T-cell (primary cell): ENCODE measurements at places on chromosomes 4 and X. TPM values are rescaled to one million over a fixed set of nuclear protein-coding genes. Genes with fewer than 3 reads are reported as not detected.
A peak's percentile ranks its signal among the peaks of the same experiment; 100 is the strongest.

DNA sequence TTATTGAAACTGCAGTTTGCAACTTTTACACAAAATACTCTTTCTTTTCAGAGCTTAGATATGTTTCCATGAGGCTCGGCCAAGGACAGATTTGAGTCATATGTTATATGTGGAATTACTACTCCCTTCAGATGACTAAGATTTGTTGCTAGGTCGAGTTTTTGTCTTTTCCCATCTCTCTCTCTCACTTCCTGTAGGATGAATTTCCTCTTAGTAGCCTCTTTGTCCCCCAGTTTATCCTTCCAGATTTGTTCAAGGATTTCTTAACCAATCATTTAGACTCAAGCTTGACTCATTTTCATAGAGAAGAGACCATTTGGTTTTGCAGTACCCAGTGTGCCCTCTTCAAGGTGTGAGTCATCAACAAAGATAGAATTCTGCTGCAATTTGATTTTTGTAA, 209.2 kb downstream of the GLUD2 start:
- no peak for DNase-seq

DNA sequence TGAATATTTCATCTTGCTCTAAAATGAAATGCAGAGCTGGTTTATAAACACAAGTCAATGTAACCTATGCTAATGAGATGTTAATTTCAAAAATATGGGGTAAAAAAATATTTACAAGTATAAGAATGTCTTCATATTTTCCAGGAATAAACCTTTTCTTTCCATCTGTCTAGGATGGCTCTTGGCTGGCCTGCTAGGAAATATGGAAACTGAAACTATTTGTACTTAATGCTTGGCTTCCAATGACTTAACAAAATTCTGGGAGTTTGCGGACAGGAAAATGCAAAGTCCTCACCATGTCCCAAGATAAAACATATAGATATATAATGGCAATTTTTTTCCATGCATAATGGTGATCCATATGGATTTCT, 168.1 kb downstream of the SCFD2 start:
- no peak for DNase-seq

- DNase-seq: no peak
These were observed 58.1 kb upstream of the MAP9 start for GRCh38 chr4:155434904-155435303.

DNA sequence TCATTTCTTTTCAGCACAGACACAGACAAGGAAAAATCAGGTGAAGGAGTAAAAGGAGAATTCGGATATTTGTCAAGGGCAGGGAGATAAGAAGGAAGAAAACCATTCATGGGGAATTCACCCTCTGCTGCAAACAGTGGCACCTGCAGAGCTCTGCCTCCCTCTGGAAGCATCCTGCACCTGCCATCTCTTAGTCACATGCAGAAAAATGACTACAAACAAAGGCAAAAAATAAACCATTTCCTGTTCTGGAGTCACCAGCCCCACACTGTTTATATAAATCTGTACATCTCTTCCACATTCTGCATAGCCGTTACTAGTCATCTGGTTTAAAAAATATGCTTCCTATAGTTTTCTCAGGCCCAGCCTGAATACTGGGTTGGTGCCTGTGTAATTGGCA, 205.3 kb downstream of the ARAP2 start:
- no peak for DNase-seq

- DNase-seq: no peak
These were observed 92.1 kb downstream of the AFF1 start for GRCh38 chr4:87026800-87027495.

DNA sequence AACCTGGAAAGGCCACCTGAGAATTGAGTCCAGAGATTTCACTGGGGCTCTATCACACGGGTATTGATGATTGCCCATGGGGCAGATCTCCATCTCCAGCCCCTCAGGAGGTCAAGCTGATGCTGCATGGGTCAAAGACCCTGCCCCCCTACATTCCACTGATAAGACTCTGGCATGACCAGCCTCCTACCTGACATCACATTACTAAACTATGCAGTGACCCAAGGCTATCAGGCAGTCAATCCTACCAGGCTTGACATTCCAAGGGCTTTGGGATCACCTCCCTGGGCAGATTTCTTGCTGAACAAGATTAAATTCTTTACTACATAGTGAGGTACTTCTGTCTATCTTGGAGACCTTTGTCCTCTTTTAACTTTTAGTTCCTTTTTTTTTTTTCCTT, 192.7 kb upstream of the STS start:
- no peak for DNase-seq

GRCh38 chr4:137626942-137627738, 94.8 kb upstream of the PCDH18 start:
- DNase-seq: no peak

GRCh38 chr4:134365852-134366251, 164.3 kb upstream of the PABPC4L start:
- no peak for DNase-seq

- no peak for DNase-seq
These were observed 1.8 kb downstream of the CPZ start for GRCh38 chr4:8594097-8595038.

DNA sequence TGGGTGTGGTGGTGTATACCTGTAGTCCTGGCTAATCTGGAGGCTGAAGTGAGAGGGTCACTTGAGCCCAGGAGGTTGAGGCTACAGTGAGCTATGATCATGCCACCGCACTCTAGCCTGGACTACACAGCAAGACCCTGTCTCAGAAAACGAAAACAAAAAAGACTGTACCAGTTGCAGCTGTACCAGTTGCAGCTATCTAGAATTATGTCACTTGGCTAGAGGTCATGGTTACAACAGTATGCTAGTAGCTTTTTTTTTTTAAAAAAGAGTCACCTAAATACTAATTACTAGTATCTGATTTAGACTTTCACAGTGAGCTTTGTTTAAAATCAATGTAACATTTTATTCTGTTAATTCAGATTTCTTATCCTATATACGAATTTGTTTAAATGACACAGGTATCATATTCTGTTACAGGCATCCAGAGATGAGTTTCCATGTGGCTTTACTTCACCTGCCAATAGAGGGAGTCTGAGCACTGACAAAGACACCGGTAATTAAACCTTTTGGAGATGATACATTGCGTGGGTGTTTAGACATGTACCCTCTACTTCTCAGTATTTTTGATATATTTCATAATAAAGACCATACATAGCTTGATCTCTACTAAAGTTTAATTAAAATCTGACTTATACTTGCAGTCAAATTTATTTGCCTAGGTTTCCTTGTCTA, 100.2 kb upstream of the IL13RA1 start:
- DNase-seq: no peak

DNA sequence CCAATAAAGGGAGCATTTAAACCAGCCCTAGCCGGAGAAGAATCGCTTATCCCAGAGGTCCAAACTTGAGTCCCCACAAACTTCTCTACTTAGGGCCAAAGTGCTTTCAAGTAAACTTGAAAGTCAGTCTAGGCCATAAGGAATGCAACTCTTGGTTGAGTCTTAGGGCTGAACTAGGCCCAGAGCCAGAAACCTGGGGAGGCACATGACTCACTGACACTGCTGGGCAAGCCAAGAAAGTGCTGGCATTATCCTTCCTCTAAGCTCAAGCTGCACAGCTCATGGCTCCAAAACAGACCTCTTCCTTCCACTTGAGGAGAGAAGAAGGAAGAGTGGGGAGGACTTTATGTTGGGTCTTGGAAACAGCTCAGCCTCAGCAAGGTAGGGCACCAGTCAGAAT, 1257.3 kb upstream of the DIAPH2 start:
- no peak for DNase-seq

- DNase-seq: no peak
These were observed 44.1 kb downstream of the PPM1K start for GRCh38 chr4:88240297-88240714.

GRCh38 chr4:24560868-24561368, 23.4 kb downstream of the DHX15 start:
- no peak for DNase-seq

- DNase-seq: no peak
These were observed 2.2 kb downstream of the WFS1 start for GRCh38 chr4:6271701-6272465.

GRCh38 chr4:121822796-121823504, 733 bp downstream of the CCNA2 start:
- peak; percentile 1 for DNase-seq

DNA sequence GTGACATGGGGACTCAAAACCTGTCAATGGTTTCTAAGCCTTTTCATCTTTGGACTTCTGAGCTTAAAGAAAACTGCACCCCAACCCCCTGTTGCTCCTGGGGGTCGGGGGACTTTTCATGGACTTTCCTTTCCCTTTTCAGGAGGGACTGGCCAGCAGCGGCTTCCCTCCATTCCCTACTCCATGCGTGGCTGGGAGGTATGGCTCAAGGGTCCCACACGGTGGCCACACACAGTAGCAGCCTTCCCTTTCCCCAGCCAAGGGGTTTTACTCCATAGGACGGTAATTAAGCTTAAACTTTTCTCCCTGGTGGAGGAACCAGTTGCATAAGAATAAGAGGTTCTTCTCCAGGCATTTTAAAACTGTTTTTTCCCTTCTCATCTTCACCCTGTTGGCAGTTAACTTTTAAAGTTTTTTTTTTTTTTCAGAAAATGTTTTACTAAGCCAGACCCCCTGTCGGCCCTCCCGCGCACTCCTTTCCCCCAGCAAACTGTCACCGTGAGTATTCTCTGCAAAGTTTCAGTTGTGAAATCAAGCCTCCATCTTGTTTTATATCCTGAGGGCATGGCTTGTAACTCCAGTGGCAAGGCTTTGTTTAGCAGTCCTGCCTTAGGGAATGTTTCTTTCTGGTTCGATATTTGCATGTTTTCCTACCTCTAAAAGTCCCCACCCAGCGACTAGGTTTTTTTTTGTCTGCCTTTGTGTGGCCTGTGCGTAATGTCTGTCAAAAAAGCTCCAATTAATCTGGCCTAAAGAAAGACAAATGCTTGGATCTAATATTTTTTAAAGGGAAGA, 325.7 kb downstream of the TLL1 start:
- DNase-seq: no peak

GRCh38 chr4:102554992-102555391, 53.8 kb downstream of the NFKB1 start:
- DNase-seq: no peak

GRCh38 chr4:149029056-149029651, 586.9 kb upstream of the NR3C2 start:
- DNase-seq: no peak

DNA sequence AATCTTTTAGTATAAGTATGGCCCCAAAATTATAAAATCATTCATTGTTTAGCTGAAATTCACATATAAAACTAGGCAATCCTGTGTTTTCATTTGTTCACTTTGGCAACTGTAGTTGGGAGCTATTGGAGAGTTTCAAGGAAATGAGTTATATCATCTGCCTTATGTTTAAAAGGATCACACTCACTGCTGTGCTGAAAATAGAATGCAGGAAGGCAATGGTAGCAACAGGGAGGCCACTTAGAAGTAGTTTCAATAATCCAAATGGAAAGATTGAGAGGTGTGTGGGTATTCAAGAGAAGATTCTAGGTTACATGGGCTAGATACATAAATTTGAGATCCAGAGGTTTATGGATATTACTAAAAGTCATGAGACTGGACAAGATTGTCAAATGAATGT, 184.9 kb downstream of the PDGFC start:
- DNase-seq: no peak

- DNase-seq: no peak
These were observed 1307.3 kb downstream of the C4orf33 start for GRCh38 chr4:130403221-130403620.

FAM236D gene
- not detected for total RNA-seq

CT55 gene
- not detected for total RNA-seq

RTL9 gene
- total RNA-seq: not detected

P2RY4 gene
- 0.32 TPM for total RNA-seq

CLTRN gene
- total RNA-seq: 0.44 TPM

CFP gene
- 28.2 TPM for total RNA-seq

ANKRD37 gene
- total RNA-seq: 7.7 TPM

CHM gene
- 10.5 TPM for total RNA-seq
